ENCODE measurements at places on chromosomes 6 and 20. TPM values are rescaled to one million over a fixed set of nuclear protein-coding genes. Genes with fewer than 3 reads are reported as not detected.

DEFB124 gene
- total RNA-seq, result not detected

TXNDC5 gene
- 185 TPM for total RNA-seq

DNA sequence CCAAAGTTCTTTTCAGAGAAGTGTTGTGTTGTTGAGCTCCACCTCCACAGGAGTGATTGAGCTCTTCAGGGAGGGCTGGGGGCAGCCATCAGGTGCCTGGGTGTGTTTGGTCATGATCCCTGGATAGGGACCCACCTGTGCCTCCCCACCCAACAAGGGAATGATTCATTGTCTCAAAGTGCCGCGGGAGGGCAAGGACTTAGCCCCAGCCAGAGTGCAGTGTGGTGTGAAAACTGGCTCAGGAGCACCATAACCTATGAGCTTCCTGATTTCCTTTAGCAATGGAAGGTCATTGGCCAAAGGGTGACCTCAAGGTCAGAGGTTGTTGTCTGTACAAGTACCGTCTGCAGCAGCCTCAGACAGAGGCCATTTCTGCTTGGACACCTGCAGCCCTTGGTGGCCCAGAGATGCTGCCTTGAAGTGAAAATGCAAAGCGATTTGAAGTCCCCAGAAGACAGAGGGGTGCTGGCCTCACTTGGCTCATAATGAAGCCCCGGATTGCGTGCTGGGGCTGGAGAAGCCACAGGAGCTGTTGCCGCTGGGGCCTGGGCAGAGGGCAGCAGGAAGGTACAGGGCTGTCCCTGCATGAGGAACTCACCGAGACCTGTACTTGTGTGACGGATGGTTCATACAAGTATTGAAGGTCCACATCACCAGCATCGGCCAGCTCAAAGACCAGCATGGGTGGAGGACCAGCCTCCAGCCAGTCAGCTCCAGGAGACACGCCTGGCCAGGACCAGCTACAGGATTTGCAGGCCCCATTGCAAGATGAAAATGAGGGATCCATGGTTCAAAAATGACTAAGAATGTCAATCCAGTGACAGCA lies 100.6 kb upstream of the DUSP22 start:
- no peaks in the 10 kb centered on the region for H3K4me1 ChIP-seq
- no peaks in the 10 kb centered on the region for H3K27me3 ChIP-seq
- DNase-seq, result no peak
- H3K4me3 ChIP-seq, result no peak overlapping the region
- no peaks in the 10 kb centered on the region for H3K36me3 ChIP-seq
- no peak overlapping the region for H3K27ac ChIP-seq

- H3K4me1 ChIP-seq, result no peaks in the 10 kb centered on the region
- H3K27me3 ChIP-seq, result no peaks in the 10 kb centered on the region
- no peak overlapping the region for H3K27ac ChIP-seq
- no peak overlapping the region for H3K4me3 ChIP-seq
- no peaks in the 10 kb centered on the region for H3K36me3 ChIP-seq
Measured at GRCh38 chr6:141056945-141057625, 1075.6 kb upstream of the GJE1 start.

DNA sequence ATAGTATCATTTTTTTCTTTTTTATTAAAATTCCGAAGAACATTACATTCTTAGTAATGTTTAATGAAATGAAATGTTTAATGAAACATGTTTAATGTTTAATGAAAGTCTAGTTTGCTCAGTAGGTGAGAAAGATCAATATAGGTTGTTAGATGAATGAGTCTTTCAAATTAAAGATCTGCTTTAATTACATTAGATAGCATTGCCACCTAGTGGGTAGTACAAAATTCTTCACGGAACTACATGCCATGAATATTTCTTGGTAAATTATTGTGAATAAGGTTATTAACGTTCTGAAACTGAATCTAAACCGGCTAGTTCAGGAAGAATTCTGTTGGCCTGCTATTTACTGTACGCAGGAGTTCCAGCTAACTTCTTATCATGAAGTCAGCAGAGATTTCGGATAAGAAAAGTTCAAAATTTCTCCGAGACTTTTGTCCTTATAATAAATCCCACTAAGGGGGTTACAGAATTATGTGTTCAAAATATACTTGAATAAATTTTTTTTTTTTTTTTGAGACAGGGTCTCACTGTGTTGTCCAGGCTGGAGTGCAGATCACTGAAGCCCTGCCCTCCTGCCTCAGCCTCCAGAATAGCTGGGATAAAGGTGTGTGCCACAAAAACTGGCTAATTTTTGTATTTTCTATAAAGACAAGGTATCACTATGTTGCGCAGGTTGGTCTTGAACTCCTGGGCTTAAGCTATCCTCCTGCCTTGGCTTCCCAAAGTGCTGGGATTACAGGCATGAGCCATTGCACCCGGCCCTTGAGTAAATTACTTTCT lies 7.9 kb upstream of the GMNN start:
- H3K4me1 ChIP-seq, result no peaks in the 10 kb centered on the region
- H3K4me3 ChIP-seq, result no peak overlapping the region
- H3K27ac ChIP-seq, result no peak overlapping the region
- H3K27me3 ChIP-seq, result no peaks in the 10 kb centered on the region

GRCh38 chr6:14781772-14782525 lies 463.9 kb upstream of the JARID2 start:
- no peaks in the 10 kb centered on the region for H3K4me1 ChIP-seq
- DNase-seq, result no peak
- no peaks in the 10 kb centered on the region for H3K36me3 ChIP-seq
- H3K27ac ChIP-seq, result no peak overlapping the region
- no peak overlapping the region for H3K4me3 ChIP-seq
- H3K27me3 ChIP-seq, result no peaks in the 10 kb centered on the region

DNA sequence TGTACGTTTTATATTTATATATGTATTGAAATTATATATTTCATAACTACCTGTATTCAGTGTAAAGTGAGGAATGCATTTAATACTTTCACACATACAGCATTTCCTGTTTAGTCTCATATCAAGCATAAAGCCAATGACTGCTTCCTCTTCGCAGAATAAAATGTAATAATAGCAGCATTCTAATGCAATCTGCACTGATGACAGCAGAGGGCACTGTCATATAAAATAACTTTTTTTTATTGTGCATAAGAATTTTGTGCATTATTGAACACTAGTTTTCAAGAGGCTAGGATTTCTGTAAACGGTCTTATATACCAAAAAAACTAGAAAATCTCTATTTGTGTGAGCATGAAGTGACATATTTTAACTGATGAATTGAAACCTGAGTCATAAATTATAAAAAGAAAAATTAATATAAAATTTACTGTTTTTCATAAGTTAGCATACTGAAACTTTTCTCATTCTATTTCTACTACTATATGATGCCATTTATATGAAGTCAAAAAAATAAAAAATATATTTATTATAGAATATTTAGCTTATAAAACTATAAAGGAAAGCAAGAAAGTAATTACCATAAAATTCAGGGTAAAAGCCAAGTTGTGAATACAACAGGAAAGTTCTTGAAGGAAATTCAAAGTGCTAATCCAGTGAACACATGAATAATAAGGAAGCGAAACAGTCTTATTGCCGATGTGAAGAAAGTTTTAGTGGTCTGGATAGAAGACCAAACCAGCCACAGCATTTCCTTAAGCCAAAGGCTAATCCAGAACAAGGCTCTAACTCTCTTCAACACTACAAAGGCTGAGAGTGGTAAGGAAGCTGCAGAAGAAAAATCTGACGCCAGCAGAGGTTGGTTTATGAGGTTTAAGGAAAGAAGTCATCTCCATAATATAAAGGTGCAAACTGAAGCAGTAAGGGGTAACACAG lies 36.3 kb downstream of the RNF146 start:
- H3K4me1 ChIP-seq, result peaks cover 37% of the 10 kb centered on the region
- H3K4me3 ChIP-seq, result no peak overlapping the region
- H3K27me3 ChIP-seq, result no peaks in the 10 kb centered on the region
- peak; percentile 68 for DNase-seq
- no peaks in the 10 kb centered on the region for H3K36me3 ChIP-seq
- H3K27ac ChIP-seq, result no peak overlapping the region

- H3K4me1 ChIP-seq, result no peaks in the 10 kb centered on the region
- no peak overlapping the region for H3K4me3 ChIP-seq
- no peak overlapping the region for H3K27ac ChIP-seq
- no peak for DNase-seq
Measured at GRCh38 chr20:9185511-9185910, 116.6 kb downstream of the PLCB4 start.
